ENCODE measurements at places on chromosomes 3 and 15.

DNA sequence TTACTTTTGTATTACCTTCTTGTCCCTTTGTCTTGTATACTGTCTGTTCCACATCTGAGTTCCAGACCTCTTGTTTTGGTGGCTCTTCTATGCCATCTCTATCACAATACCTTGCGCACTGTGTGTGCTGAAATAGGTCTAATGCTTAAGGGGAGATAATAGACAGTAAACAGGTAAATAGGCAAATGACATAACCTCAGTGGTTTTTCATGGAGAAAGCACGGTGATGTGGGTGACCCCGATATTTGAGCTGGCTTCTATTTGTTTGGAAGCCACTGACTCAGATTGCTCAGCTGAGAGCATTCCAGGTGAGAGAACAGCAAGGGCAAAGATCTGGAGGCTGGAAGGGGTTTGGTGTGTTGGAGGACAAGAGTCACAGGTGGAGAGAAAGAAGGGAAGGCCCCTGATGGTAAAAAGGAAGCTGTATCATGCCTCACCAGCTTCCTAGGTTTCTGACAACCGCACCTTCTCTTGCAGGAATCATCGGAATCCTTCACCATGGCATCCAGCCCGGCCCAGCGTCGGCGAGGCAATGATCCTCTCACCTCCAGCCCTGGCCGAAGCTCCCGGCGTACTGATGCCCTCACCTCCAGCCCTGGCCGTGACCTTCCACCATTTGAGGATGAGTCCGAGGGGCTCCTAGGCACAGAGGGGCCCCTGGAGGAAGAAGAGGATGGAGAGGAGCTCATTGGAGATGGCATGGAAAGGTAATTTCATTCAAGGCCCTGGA lies 795 bp downstream of the MCM2 start:
- no peak for DNase-seq

GRCh38 chr3:132268956-132269355 lies 48.3 kb upstream of the ACP3 start:
- no peak for DNase-seq

DNA sequence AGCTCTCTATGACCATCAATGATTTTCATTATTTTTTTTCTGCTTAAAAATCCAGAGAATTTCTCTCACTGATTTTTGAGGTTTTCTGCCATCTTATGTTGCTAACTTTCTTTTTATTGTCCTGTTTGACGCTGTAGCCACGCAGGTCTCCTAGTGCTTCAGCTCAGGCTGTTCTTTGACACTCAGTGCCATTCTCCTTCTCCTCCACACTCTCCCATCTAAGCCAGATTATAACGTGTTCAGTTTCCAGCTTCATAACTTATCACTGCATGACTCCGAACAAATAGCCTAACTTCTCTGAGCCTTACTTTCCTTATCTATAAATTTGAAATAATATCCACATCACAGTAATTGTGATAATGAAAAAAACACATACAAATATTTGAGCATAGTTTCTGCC lies 22.8 kb upstream of the ST3GAL6 start:
- no peak for DNase-seq

DNA sequence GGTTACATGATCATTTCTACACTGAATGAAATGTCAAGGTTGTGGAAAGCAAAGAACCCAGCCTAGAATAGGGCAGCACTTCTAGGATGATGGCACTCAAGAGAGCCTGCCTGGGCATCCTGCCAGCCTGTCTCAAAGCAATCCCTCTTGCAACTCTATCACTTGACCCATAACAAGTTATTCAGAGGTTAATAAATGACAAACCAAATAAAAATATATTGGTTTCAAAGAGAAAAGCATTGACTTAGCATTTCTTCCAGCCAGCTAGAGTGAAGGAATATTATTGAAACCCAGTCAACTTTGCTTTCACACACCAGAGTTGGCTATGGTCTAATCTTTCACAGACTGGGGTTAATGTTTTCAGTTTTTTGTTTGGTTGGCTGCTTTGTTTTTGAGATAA lies 214.6 kb upstream of the UBE2E2 start:
- no peak for DNase-seq

GRCh38 chr15:55588815-55589115 lies 620 bp upstream of the PYGO1 start:
- DNase-seq = no peak

DNA sequence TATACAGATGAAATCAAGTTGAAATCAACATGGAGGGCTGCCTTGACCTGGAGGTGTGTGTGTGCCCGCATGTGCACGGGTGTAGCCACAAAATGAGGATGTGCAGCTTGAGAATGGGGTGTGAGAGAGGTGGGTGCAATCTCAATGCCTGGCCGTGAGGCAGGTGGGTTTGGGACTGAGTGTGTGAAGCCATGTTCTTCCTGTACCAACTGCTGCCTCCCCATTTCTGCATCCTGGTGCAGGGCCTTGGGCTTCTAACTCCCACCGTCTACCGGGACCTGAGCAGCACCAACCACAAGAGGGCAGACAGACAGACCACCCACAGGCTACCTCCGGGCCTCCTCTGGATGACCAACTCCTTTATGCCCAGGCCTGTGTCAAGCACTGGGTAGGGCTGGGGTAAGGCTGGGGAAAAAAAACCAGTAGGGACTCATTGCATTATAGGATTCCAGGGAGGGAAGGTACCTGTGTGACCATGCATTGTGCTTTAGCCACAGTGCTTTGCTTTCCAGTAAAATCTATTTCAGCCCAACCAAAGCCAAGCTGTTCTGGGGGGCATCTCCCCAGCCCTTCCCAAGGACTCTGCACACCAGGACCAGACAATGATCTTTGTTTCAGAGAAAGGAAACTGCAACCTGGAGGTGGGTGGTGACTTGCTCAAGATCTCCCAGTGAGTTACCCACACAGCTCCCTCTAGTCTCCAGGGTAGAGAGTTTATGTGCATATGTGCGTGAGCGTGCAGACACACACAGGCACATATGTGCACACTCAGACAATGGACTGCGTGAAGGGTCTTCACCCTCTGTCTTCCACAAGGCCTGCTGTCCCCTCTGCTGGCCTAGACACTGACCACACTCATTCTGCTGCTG lies 162.2 kb upstream of the TLE3 start:
- DNase-seq = no peak

DNA sequence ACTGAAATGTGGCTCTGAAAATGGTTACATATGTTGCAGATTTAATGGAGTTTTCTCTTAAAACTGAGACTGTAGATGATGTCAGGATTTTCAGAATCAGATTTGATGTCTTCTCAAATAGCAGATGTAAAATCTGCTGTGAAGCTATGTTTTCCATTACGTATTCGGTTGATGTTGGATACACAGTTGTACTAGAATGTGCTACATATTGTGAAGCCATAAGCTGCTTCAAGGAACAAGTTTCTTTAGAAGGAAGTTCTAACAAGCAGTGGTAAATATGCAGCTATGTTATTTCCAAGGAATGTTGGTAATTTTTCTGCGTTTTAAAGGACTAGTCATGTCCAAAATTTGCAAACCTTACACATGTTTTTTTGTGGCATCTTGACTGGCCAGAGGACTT lies 197.7 kb downstream of the RBMS3 start:
- no peak for DNase-seq

- DNase-seq = no peak
Observed at GRCh38 chr3:186220911-186221645, 112.2 kb upstream of the ETV5 start.

DNA sequence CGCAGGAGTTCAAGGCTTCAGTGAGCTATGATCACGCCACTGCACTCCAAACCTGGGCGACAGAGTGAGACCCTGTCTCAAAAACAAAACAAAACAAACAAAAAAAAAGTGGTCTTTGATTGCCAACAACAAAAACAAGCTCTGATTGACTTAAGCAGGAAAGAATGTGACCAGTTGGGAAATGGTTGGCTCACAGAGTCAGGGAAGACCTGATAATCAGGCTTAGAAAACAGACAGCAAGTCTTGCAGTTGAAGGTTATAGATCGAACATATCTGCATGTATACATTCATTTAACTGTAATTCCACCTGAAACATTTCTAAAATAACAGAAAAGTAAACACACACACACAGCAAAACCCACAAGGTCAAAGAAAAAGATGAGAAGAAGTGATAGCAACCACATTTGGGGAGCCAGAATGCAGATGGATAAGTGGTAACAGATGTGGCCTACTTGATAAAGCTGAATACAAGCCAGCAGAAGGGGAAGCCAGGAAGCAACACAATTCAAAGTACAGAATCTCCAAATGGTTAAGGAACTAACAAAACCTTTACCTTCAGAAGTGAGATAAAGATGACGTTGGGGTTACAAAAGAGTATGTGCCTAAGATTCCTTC lies 699.9 kb upstream of the ZNF385D start:
- no peak for DNase-seq

DNA sequence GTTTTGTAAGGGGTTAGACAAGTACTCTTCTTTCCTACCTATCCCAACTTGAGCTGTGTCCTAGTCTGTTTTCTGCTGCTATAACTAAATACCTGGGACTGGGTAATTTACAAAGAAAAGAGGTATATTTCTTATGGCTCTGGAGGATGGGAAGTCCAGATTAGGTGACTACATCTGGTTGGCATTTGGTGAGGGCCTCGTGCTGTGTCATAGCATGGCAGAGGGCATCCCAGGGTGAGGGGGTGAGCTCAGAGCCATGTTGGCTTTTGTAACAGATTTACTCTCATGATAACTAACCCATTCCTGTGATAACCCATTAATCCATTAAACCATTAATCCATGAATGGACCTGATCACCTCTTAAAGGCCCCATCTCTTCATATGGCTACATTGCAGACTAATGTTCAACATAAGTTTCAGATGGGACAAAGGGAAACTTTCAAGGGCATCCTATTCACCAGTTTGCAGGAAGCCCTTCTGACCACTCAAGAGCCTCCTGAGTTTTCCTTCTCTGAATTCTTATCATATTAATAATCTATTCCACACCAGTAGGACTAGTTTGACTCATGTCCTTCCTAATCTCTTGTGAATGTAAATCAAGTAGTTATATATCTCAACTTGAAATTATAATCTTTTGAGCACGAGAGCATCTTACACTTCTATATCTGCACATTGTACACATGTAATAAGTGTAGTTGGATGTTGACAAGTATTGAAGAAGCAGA lies 185.7 kb upstream of the ZPLD1 start:
- DNase-seq = no peak

DNA sequence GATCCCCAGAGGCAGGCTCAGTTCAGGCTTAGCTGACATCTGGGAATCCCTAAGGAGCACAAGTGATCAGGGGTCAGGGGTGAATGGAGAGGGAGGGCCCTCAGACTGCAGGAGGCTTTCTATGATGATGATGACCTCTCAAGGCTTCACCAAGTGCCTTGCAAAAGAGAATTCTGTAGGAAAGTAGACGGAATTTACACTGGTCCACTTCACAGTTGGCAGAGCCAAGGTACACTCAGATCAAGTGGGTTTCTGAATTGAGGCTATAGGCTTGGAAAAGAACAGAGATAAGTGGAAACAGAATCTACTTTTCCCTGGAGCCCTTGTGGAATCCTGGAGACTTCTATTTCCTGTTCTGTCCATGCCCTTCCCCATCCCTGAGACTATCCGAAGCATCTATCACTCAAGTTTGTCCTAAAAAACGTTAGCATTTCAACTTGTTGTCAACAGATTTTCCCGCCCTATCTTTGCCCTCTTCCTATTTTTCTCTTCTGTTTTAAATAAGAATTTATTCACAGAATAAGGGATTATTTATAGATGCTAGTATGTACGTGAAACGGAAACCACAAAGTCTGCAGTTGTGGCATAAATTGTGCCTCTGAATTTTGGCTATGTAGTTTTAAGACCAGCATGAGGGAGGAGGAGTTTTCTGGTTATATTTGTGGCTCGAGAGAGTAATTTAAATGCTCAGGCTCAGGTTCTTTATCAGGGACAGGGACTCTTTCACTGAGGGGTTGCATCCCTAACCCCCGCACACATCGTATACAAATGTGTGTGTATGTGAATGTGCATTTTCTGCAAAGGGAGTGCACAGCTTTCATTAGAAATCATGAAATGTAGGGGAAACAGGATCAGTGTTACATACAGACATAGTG lies 12.8 kb downstream of the GCSAM start:
- DNase-seq = no peak

GRCh38 chr3:172152874-172153273 lies 113.5 kb downstream of the FNDC3B start:
- DNase-seq = no peak

DNA sequence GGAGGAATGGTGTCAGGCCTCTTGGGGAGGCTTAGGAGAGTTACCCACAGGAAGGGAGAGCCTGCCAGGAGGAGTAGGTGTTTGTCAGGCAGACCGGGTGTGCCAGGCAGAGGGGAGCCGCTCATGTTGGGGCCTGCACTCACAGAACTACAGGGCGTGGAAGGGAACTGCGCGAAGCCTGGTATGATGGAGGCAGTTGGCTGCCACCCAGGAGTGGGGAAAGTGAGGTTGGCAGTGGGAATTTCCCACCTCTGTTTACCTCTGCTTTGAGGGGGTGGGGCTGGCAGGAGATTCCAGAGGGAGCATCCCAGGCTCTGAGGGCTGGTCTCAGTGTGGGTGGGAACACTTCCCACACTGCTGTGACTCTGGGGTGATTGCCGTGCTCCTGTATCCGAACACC lies 99.9 kb downstream of the SLCO3A1 start:
- DNase-seq = no peak

DNA sequence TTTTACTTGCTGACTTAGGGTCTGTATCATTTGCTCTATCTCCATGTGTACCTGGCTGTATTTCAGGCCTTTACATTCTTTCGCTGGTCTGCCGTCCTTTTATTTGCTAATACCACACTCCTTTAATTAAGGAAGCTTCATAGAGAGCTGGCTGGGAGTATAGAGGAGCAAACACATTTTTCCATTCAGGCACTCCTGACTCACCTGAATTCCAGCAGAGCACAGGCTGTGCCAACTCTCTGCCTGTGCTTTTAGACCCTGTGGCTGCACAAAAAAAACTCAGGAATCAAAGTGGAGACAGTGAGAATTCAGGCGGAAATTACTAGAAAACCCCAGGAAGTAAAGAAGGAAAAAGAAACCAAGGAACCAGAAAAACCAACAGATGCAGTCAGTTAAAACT lies 29.0 kb upstream of the ATP10A start:
- no peak for DNase-seq

DNA sequence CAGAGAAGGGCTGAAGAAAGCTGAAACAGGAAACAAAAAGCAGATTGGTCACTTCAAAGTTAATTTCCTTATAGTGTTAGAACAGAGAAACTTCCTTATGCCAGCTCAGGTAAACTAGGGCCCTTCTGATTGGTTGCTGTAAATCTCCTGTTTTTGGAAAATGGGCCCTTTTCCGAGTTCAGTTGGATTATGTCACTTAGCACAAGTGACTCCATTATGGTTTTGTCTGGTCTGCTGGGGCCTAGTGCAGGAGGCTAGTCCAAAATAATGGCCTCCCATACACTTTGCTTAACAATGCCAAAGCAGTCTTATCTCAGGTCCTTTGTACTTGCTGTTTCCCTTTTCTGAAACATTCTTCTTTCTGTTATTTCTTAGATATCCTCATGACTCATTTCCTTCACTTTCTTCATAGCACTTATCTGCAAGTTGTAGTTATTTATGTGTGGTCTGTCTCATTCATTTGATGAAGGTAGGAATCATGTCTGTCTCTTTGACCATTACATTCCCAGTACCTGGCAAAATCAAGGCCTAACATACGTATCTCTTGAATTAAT lies 7.7 kb upstream of the DCP1A start:
- DNase-seq = no peak

- DNase-seq = no peak
Observed at GRCh38 chr15:71728881-71729280, 81.5 kb upstream of the NR2E3 start.
